ENCODE measurements at places on chromosomes 3 and 15.

DNA sequence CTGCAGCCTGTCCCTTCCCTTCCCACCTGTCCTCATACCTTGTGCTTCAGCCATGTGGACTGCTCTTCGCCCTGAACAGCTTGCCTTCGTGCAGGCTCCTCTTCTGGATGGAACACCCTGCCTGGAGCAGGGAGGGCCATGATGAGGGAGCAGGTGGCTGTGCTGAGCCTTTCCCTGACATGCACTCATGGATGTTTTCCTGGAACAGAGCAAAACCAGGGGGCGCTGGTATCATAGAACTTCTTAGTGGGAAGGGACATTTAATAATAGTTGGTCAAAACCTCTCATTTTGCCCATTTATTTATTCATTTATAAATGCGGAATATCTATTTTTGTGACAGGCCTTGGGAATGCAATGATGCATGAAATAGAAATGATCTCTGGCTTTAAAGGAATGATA, 149.3 kb downstream of the CACNA1D start:
- DNase-seq = no peak

- no peak for DNase-seq
Observed at GRCh38 chr15:49308686-49309085, 114.4 kb upstream of the FGF7 start.

DNA sequence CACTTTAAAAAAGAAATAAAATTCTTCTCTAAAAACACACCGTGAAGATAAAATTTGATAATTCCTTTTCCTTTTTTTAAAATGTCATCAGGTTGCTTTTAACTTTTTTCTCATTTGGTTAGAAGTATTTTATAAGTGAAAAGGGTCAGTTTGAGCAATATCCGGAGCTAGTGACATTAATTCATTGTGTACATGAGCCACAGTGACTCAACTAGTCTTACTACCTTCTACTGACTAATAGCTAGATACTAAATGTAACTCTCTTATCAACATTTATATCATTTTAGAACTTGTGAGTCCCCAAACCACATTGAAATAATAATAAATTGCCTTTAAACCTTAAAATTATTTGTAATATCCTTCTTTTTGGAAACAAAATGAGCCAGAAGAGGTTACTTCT, 101.2 kb upstream of the ZBTB20 start:
- no peak for DNase-seq

GRCh38 chr3:186365202-186365974, 3.4 kb upstream of the DGKG start:
- DNase-seq = no peak

DNA sequence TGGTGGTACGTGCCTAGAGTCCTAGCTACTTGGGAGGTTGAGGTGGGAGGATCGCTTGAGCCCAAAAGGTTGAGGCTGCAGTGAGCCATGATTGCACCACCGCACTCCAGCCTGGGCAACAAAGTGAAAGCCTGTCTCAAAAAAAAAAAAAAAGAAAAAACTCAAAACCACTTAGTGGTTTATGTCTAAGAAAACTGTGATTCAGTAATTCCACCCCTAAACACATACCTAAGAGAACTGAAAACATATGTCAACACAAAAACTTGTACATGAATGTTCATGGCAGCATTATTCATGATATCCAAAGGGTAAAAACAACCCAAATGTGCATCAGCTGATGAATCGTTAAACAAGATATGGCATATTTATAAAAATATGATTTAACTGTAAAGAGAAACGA, 14.3 kb downstream of the SPG21 start:
- no peak for DNase-seq

DNA sequence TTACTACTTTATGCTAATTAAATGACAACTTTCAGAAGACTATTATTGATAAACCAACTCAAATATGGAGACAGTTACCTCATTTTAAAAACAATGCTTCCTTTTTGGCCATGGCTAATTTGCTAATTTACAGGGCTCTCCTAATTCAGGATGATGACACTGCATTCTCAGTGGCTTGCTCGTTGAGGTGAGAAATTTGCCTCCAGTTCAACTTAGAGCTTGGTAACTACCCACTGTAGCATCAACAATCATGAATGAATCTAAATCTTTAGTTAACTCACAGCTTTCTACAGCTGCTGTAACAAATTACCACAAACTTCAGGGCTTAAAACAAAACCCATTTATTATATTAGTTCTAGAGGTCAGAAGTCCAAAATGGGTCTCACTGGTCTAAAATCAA, 14.0 kb downstream of the PBRM1 start:
- no peak for DNase-seq

DNA sequence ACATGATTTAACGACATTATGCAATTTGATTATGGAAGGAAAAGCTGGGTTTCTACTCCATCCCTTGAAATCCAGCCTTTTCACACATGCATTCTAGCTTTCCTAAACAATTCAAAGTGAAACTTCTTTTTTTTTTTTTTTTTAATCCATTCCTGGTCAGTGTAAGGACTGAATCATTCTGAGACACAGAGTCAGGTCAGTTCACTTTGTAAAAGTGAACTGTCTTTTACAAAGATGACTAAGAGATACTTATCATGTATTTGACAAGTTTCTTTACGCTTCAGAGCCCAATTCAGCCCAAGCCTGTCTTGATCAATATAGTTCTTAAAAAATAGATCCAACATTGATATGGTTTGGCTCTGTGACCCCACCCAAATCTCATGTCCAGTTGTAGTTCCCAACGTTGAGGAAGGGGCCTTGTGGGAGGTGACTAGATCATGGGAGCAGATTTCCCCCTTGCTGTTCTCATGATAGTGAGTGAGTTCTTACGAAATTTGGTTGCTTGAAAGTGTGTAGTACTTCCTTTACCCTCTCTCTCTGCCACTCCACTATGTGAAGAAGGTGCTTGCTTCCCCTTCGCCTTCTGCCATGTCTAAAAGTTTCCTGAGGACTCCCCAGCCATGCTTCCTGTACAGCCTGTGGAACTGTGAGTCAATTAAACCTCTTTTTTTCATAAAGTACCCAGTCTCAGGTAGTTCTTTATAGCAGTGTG, 345.6 kb upstream of the THBS1 start:
- DNase-seq = no peak

DNA sequence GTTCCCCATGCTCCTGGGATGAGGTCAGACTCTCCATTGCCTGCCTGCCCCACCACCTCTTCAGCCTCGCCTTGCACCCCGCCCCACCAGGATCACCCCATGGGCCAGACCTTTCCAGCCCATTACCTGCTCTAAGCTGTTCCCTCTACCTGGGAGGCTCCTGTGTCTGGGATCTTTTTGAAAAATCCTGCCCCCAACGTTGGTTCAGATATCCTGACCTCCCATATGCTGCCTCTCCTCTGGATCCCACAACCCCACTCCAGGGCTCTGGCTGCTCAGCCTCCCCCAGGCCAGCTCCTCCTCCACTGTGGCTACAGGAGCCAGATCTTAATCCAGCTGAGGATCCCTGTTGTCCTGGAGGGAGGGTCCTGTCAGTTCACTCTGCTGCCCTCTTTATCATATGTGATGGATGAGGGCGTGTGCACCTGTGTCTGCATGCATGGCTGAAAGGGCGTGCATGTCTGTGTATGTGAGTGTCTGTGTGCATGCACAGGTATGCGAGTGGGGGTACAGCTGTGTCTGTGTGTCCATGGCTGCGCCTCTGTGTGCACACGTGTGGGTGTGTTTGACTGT, 21.7 kb upstream of the ALAS1 start:
- no peak for DNase-seq

DNA sequence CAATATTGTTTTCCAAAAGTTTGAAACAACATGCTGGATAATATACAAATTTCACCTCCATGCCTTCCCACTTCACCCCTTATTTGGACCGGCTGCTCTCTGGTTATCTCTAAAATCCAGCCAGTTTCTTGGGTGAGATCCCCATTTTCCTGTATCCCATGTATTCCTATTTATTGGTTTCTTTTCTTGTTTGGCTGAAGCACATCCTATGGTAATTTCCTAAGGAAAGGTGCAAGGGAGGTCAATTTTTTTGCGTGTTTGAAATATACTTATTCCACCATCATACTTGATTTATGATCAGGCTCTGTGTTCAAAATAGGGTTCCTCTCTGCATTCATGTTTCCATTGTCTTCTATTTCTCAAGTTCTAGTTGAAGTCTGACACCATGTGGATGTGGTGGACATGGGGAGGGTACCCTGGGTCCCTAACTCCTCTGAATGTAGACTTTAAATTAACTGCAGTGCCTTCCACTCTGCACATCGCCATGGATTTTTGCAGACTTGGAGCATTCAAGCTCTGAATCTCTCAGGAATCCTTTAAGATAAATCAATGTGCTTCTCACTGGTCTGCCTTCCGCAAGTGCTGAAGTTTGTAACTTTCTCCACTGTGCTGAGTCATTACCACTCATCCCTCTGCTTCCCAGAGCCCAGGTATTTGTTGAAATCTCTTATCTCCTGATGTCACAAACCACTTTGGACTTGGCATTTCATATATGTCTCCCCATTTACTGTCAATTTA, 52.1 kb upstream of the TLE3 start:
- DNase-seq = no peak

DNA sequence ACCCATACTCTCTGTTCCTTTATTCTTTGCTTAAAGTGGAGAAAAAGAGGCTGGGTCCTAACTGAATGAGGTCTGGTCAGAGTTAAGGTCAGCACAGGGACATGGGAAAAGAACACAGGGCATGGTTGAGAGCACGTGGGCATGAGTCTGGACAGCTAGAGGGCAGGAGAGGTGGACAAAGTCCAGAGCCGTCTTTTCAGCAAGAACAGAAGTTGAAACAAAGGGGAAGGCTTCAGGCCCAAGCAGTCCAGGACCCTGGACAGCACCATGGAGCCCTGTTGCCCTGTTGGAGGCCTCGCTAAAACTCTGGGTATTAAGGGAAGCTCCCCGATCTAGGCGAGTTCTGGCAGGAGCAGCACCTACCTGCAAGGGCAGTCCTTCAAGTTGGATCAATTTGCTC, 50.7 kb downstream of the XYLB start:
- no peak for DNase-seq

DNA sequence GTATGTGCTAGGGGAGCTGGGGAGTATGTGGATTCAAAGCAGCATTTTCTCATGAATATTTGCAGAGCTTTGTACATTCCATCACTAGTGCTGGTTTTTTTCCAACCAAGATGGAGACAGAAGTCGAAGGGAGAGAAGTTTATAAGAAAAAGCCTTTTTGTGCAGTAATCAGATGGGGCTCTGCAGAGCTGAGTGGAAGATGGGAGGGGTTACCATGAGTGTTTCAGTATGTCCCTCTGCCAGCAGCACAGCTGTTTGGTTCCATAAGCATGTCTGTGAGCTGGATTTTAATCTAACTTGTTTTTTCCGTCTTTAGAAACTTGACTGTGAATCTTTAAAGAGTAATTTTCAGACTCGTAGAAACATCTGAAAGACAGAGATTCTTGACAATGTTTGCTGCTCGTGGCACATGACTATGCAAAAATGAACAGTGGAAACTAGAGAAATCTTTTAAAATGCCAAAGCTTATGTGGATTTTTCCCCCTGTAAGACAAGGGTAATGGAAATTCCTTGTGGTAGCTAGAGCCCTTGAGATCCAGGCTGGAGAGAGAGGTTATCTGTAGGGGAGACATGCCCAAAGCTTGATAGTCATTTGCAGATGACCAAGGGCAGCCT, 20.3 kb downstream of the STARD9 start:
- DNase-seq = no peak

- DNase-seq = no peak
Observed at GRCh38 chr3:48157202-48157840, 30.9 kb downstream of the CDC25A start.

DNA sequence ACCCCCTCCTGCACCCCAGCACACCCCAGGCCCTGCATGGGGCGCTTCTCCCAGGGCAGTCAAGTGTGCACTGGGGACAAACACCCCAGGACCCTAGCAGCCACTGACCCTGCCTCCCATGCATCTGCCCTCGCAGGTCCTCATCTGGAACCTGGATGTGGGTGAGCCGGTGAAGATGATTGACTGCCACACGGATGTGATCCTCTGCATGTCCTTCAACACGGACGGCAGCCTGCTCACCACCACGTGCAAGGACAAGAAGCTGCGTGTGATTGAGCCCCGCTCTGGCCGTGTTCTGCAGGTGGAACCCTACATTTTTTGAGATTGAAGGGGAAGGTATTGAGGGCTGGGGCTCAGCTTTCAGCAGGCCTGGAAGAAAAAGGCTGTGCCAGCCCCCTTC, 109.3 kb downstream of the ANP32A start:
- DNase-seq = no peak

DNA sequence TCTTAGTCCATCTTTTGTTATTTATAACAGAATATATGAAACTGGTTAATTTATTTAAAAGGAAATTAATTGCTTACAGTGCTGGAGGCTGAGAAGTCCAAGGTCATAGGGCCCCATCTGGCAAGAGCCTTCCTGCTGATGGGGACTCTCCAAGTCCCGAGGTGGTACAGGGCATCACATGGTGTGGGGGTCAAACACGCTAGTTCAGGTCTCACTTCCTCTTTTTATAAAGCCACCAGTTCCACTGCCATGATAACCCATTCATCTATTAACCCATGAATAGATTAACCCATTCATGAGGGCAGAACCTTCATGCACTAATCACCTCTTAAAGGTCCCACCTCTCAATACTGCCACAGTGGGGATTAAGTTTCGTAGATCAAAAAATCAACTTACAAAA, 659.3 kb downstream of the NAALADL2 start:
- DNase-seq = no peak

- DNase-seq = no peak
Observed at GRCh38 chr3:124461838-124462632, 268.2 kb upstream of the UMPS start.

DNA sequence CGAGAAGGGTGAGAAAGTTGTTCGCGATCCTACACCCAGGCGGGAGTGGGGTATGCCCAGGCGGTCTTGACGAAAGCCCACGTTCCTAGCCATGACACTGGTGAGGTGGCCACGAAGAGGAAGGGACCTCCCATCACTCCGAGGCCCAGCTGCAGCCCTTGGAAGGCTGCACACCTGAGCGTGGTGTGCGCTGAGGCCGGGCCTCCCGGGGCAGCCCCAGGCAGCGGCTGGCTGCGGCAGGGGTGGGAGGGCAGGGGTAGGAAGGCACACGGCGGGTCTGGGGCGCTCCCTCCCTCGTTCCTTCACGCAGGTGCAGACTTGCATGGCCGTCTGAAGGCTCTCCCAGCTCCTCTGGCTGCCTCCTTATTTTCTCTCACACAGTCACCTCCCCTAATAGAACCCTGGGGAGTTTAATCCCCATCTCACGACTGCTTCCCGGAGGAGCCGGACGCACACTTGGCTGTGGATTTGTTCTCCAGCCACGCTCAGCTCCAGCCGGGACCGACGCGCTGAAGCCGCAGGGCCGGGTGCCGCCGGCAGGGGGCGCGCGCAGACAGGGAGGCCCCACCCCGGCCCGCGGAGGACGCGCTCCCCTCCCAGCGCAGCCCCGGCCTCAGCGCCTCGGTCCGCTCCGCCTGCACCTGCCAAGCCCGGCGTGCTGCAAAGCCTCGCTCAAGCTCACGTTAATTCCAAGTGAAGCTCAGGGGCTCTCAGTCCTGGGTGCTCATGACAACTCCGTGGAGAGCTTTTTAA, 37.8 kb upstream of the MUC4 start:
- no peak for DNase-seq

Measured in activated CD4-positive, CD25-positive, alpha-beta regulatory T cell (primary cell).